Stimulated activated CD4-positive, alpha-beta T cell treated with anti-CD3 and anti-CD28 coated beads, Interleukin-15, amount 100 ng/mL, for 1 hour (primary cell): ENCODE measurements at places on chromosomes 13 and 19.

- DNase-seq, result no peak
Observed at GRCh38 chr19:1648459-1648849, 4.0 kb downstream of the TCF3 start.

DNA sequence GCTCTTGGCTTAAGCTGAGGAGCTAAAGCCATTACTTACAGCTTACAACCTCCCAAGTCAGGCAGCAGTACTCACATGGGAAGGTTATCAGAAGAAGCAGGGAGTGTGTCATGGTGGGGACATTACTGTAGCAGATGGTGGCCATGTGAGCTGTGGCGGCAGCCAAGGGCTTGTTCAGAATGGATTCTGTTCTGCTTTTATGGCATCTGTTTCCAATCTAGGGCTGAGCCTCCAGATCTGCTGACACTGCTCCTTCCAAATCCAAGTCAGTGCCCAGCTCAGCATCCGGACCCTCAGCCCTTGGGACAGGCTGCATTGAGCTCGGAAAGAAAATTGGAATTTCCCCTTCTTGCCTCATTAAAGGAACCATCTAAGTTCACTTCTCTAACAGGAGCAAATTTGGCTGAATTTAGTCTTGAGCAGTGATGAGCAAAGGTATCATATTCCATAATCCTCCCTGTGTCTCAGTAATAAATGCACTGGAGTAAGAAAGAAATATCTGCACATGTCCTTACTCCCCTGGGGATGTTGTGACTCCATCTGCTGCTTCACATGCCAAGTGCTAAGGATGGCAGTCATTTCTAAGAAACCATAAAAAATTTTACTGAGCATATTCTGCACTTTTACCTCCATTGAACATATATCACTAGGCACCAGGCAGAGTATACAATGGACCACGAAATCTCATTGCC is 73.9 kb downstream of the KCTD12 start:
- no peak for DNase-seq

DNA sequence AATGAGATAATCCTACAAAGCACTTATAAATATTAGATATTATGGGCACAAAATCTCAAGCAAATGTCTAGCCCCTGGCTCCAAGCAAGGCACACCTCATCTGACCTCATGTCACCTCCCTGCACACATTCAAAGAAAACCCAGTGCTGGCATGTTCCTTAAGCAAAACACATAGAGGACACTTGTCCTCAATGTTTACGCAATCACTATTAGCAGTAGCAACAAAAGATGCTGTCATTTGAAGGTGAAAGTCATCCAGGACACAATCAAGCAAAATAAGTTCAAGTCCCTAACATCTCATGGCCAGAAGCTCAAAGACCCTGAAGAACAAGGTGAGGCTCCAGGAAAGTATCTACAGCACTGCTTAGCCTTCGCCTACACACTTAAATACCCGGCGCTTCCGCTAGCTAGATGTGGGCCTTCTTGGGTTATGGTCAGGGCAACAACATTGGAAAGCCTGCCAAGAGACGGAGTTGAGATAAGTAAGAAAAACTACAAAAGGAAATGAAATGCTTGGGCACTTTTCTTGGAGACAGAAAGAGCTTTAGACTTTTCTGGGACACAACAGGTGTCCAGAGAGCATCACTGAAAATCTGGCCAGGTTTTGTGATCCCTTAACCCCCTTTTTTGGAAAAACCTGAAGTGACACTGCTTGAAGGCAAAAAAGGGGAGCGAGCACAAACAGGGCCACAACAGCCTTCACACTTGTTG is 85.7 kb downstream of the FOXO1 start:
- DNase-seq, result no peak

DNA sequence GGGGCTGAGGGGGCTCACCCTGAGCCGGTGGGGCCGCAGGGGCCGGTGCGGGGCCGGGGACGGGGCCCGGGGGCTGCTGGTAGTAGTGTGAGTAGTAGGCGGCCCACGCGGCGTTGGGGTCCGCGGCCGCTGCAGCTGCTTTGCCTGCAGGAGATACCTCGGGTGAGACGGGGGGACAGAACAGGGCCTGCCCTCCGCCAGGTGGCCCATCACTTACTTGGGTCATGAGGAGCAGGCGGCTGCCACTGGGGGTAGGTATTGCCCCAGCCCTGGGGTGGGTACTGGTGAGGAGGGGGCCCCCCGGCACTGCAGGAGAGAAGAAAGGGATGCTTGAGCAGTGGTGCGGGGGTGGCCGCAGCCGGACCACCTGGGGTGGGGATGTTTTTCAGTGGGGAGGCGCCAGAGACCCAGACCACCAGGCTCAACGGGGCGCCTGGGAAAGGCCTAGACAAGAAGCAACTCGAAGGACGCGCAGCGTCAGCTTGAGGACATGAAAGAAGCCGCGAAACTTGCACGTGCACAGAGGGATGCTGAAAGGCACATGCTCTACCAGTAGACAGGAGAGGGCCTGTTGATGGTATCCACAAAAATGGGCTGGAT is 8.9 kb downstream of the KHSRP start:
- no peak for DNase-seq

- DNase-seq, result no peak
Observed at GRCh38 chr13:27825072-27825471, 32.8 kb downstream of the GSX1 start.

DNA sequence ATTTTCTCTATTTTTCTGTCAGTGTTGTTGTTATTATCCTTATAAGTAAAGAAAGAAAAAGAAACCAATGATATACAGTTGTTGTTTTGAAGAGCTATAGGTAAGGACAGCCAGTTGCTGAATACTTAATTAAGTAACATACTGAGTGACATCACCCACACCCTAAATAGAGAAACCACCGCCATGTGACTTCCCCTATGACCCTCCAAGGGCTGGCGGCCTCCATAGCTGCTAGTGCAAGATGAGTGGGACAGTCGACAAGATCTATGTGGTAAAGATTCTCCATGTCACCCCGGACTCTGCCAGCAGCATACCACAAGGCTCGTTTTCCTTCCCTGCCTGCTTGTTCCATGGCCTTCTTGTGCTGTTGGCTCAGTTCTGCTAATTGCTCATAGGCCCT is 221.1 kb downstream of the DNAJC15 start:
- no peak for DNase-seq

DNA sequence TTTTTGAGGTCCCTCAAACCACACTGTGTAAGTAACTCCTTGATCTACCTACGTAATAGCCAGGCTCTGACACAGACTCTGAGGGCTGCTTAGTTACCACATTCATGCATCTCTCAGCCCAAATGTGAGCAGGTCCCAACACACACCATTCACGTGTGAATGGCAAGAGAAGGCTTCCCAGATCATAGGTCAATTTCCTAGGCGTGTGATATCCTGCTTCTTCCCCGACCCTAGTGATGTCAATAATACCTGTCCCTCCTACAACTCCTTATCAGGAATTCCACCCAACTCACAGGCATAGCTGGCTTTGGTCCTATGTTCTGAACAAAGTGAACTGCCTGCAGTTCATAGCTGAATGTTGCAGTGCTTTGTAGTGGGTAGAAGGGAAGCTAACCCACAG is 334.5 kb downstream of the RFC3 start:
- no peak for DNase-seq

GRCh38 chr13:113630804-113631203 is 27.2 kb downstream of the ATP4B start:
- DNase-seq, result no peak

DNA sequence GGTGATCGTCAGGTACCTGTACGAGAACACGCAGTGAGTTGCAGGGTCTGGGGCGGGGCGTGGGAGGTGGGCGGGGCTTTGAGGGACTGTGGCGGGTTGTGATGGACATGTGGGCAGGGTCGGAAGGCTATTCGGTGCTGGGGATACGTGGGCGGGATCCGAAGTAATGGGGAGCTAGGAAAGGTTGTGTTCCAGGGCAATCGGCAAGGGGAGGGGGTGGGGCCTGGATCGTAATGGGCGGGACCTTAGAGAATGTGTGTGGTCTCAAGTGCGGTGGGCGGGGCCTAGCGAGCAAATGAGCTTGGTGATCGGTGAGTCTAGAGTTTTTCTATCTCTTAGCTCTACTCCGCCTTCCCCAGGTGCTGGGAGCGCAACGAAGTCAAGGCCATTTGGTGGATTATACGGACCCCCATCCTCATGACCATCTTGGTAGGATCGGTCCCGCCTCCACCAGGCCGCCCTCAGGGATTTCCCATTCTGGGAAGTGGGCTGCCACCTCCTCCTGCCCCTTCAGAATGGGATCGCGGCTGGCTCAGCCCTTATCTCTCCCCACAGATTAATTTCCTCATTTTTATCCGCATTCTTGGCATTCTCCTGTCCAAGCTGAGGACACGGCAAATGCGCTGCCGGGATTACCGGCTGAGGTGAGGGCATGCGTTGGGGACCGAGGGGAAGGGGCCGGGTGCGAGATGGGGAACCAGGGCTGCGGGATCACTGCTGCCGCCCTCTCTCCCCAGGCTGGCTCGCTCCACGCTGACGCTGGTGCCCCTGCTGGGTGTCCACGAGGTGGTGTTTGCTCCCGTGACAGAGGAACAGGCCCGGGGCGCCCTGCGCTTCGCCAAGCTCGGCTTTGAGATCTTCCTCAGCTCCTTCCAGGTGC is 9.6 kb downstream of the GIPR start:
- DNase-seq, result peak; percentile 53
